ENCODE measurements at places on chromosomes 13 and 19.

DNA sequence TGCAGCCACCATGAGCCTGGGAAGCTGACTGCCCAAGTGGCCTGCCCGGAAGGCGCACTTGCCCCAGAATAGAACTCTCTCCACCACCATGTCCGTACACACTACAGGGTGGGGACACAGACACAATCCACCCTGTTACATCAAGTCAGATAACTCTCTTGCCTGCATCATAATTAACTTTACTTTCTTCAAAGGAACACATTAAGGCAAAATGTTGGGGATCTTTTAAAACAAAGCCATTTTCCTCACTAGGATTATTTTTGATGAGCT lies 23.3 kb upstream of the VSTM2B start:
- DNase-seq: no peak

GRCh38 chr19:33368074-33368864 lies 5.2 kb upstream of the CEBPG start:
- DNase-seq: peak; percentile 21

- DNase-seq: no peak
These were observed 1020.5 kb upstream of the SLC10A2 start for GRCh38 chr13:104086759-104087158.

DNA sequence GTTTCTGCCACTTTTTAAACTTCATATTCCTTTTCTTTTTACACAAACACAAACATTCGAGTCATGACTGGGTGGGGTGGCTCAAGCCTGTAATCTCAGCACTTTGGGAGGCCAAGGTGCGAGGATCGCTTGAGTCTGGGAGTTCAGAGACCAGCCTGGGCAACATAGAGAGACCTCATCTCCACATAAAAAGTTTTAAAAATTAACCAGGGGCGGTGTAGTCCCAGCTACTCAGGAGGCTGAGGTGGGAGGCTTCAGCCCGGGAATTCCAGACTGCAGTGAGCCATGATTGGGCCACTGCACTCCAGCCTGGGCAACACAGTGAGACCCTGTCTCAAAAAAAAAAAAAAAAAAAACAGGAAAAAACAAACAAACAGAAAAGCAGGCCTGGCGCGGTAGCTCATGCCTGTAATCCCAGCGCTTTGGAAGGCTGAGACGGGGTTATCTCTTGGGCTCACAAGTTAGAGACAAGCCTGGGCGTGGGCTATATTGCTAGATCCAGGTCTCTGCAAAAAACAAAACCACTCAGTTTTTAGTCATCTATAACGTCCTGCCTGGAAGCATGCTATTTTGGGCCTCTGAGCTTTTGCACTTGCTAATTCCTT lies 583 bp upstream of the BAX start:
- no peak for DNase-seq

GRCh38 chr13:23741879-23742510 lies 147.2 kb downstream of the MIPEP start:
- peak; percentile 11 for DNase-seq

All from suppressor macrophage (primary cell).